Smooth muscle cell of trachea (primary cell): ENCODE measurements at places on chromosomes 4 and X. TPM values are rescaled to one million over a fixed set of nuclear protein-coding genes. Genes with fewer than 3 reads are reported as not detected.

The PLAC8 gene
- total RNA-seq: 0.29 TPM in 1 of 2 replicates, not detected in the other

The XKRX gene
- total RNA-seq: 0.15 and 0.17 TPM in 2 replicates

The SOD3 gene
- 42.3 and 106 TPM in 2 replicates for total RNA-seq

The TNMD gene
- not detected in 2 replicates for total RNA-seq

The CT45A7 gene
- total RNA-seq: not detected in 2 replicates

The PABPC5 gene
- 2.9 and 3.5 TPM in 2 replicates for total RNA-seq

The DCAF4L1 gene
- under 0.01 and 0.17 TPM in 2 replicates for total RNA-seq

The TRIM2 gene
- 90.9 and 127 TPM in 2 replicates for total RNA-seq

The FDCSP gene
- not detected in 2 replicates for total RNA-seq

The MAGEA9B gene
- not detected in 2 replicates for total RNA-seq

The TRO gene
- 22.1 and 27.8 TPM in 2 replicates for total RNA-seq

The MTMR1 gene
- 23.1 and 29.1 TPM in 2 replicates for total RNA-seq

The DOK7 gene
- 0.17 TPM in 1 of 2 replicates, not detected in the other for total RNA-seq

The HPSE gene
- 0.50 and 1.6 TPM in 2 replicates for total RNA-seq

The NAA11 gene
- not detected in 2 replicates for total RNA-seq

The RAI2 gene
- 2.2 and 5.8 TPM in 2 replicates for total RNA-seq

The MAGEE1 gene
- 1.9 and 2.3 TPM in 2 replicates for total RNA-seq

The ARAP2 gene
- 1.2 and 1.6 TPM in 2 replicates for total RNA-seq

The GRPR gene
- total RNA-seq: 0.33 TPM in 1 of 2 replicates, not detected in the other

The ANTXR2 gene
- 112 and 133 TPM in 2 replicates for total RNA-seq

The DDIT4L gene
- 6.1 and 6.5 TPM in 2 replicates for total RNA-seq

The LDB2 gene
- total RNA-seq: 105 and 177 TPM in 2 replicates

The HTRA3 gene
- 7.7 and 22.8 TPM in 2 replicates for total RNA-seq

The NAAA gene
- total RNA-seq: 30.7 and 35.6 TPM in 2 replicates

The SUPT20HL1 gene
- total RNA-seq: 0.15 and 0.17 TPM in 2 replicates

The AR gene
- total RNA-seq: 11.2 and 16.0 TPM in 2 replicates

The PPEF2 gene
- total RNA-seq: not detected in 2 replicates

The NSG1 gene
- total RNA-seq: 0.58 and 1.5 TPM in 2 replicates
